Stimulated activated CD4-positive, alpha-beta T cell treated with anti-CD3 and anti-CD28 coated beads, Interleukin-4, amount 100 ng/mL, for 24 hours (primary cell): ENCODE measurements at places on chromosomes 16 and 17.

GRCh38 chr16:79269211-79269863 lies 331.2 kb downstream of the MAF start:
- peak; percentile 79 for DNase-seq

- DNase-seq: no peak
Measured at GRCh38 chr16:24116046-24116776, 139.9 kb upstream of the CACNG3 start.

- DNase-seq: no peak
Measured at GRCh38 chr16:62652441-62653120, 616.3 kb upstream of the CDH8 start.

DNA sequence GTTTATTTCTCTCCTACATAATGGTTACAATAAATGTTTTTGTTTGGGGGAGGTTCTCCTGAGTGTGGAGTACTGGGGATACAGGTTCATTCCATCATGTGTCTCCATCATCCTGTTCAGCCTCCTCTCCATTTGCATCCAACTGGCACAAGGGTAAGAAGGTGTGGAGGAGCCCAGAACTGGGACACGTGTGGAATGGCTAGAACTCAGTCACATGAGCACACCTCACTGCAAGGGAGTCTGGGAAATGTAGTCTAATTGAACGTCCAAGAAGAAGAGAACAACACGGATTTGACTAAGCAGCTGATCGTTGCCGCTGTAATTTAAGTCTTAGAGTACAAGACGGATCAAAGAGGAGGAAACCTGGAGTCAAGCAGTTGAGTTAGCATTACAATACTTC lies 6.1 kb downstream of the OR1A1 start:
- no peak for DNase-seq

GRCh38 chr17:1830288-1830687 lies 483 bp downstream of the RPA1 start:
- DNase-seq: peak; percentile 32

DNA sequence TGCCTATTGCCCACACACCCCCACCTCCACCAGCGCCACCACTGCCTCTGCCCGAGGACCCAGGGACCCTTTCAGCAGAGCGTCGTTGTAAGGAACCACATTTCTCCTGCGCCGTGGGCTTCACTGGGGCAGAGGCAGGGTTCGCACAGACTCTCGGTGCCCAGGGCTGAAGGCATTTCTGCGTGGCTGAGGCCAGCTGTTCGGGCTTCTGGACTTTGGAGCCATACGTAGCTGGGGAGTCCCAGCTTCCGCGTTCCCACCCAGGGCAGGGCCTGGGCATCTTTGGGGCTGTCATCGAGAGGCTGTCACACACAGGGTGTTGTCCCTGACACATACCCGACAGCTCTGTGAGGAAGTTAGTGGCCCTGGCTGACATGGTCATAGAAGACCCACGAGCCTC lies 16.0 kb upstream of the SMIM5 start:
- no peak for DNase-seq

DNA sequence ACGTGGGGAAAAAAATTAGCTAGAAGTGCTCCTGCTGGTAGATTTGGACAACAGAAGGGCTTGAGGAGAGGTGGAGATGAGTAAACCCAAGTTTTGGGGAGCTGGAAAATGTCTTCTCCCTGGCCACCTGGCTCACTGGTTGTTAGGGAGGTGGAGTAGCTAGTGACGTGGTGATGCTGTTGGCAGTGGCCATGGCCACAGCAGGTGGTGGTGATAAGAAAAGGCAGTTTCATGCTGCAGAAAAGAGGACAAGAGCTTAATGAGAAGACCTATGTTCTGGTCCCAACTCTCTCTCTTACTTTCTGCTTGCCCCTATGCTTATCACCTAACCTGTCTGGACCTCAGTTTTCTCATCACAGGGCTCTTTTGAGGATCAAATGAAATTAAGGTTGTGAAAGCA lies 223.5 kb upstream of the N4BP1 start:
- DNase-seq: no peak

DNA sequence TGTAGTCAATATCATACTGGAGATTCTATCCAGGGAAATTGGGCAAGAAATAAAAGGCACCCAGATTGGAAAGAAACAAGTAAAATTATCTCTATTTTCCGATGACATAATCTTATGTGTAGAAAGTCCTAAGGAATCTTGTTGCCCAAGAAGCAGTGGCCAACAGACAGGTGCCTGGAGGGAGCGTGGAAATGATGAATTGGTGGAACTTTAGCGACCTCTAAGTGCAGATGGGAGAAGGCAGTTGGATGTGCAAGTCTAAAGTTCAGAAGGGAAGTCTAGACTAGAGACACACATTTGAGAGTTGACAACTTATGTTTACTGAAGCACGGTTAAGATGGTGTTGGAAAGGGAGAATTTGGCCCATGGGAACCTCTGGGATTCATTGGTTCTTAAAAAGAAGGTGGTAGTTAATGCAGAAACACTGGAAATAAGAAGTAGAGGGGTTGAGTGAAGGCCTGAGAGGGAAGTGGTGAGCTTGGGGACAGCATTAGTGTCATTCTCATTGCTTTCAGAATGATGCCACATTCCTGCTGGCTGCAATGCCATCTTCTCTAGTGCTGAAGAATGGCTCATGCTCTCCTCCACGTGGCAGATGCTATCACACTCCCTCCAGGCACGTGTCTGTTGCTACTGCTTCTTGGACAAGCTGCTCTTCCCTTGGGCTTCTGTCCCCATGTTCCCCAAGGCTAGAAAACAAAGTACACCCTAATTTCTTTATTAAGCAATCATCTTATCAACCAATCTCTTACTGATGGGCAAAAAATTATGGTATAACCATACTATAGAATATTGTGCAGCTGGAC lies 24.0 kb downstream of the TAT start:
- DNase-seq: no peak

DNA sequence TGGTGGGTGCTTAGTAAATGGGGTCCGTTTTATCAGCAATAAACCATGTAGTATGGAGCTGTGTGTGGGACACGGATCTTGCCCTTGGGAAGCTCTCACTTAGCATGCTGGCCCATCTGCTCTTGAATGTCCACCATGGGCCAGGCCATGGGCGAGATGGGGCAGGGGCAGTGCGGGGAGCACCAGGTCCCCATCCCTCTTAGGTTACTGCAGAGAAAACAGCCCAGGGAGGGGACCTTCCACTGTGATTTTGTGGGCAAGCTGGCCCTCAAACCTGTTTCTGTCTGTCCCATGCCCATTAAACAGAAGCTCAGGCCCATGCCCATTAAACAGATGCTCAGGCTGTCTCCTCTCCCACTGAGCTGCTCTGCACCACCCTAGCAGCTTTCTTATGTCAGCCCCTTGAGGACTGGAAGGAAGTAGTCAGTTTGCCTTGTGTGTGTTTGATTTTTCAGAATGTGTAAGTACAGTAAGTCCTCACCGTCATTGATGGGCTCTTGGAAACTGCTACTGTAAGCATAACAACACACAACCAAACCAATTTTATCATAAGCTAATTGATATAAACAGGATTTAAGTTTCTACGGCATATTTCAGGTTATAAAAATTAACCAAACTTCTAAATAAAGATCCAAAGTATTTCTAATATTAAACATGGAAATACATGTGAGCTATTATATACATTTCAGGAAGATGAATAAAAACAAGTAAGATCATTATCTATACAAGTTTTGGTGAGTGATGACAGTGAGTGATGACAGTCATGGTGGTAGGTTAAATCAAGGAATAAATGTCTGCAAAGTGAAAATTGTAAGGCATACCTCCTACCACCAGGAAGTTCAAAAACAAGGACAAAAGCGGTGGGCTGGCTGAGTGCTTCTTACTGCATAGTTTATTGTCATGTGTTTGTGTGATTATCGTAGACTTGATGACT lies 11.5 kb downstream of the MPRIP start:
- DNase-seq: no peak

DNA sequence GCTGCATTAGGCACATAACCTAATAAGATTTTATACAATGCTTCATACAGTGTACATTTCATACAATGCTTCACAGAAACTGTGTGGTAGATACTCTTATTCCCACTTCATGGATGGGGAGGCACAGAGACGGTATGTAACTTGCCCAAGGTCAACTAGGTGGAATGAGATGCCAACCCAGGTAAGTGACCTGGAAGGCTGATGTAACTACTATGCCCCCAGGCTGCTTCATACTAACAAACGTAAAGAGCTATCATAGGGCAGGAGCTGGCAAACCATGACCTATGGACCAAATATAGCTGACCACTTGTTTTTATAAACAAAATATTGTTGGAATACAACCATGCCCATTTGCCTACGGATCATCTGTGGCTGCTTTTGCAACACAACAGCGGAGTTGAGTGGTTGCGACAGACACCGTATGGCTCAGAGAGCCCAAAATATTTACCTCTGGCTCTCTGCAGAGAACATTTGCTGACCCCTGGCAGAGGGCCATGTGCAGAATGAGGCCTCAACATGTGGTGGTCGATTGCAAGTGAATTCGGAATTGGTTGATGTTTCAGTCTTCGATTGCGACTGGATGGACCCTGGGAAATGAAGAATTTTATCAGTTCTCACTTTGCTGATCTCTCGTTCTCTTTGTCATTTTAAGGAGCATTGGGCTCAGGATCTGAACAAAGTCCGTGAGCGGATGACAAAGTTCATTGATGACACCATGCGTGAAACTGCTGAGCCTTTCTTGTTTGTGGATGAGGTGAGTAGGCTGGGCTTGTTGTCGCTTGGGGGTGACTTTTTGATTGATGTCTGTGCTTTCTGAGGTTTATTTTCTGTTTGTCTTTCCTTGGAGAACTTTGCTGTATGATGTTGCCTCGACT lies 109.7 kb downstream of the PLCG2 start:
- no peak for DNase-seq

- no peak for DNase-seq
Measured at GRCh38 chr16:14338236-14338635, 267.1 kb downstream of the MRTFB start.

DNA sequence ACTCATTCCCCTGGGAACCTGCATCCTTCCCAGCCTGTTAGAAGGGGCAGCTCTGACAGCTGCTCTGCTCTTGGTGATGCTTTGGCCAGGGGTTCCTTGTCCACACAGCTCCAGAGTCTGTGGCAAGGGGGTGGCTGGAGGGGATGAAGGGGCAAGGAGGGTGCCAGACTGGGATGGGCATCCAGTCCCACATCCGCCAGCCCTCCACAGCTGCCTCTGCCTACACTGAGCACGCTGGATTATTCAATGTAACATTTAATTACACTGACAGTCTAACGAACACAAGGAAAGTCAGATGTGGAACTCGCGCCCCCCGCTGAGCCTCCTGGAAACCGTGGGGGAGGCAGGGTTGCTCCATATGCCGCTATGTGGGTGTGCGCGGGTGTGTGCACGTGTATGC lies 101.1 kb downstream of the C16orf78 start:
- no peak for DNase-seq

GRCh38 chr17:45226576-45226975 lies 4.9 kb downstream of the FMNL1 start:
- no peak for DNase-seq

DNA sequence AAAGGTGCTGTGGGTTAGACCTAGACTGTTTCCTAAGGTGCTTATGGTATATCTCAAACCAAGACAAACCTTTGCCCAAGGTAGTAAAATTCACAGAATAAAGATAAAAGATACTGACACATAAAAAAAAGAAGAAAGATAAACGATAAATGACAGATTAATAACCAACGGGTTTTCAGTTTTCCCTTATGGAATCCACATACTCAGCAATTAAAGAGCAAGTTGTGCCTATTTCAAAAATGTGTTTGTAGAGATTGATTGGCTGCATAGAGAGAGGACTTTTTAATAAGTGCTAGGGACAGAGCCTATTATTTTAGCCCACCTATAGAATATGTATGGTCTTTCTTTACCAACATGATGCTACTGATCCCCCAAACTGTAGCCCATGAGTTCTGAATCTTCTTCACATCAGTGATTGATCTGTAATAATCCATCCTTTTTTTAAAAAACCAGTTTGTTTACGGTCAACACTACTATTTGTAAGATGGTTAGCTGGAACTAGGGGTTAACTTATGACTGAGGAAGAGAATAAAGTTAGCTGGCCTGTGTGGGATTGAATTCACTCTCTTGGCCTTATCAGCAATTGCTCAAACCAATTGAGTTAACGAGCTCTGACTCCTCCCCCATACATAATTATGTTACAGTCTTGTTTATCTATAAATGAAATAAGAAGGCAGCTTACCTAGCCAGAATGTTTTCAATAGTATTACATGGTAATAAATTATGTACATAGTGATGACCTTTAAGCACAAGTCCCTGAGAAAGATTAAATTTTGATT lies 53.8 kb downstream of the SNX11 start:
- DNase-seq: no peak

- DNase-seq: no peak
Measured at GRCh38 chr16:61382435-61382834, 653.8 kb downstream of the CDH8 start.

DNA sequence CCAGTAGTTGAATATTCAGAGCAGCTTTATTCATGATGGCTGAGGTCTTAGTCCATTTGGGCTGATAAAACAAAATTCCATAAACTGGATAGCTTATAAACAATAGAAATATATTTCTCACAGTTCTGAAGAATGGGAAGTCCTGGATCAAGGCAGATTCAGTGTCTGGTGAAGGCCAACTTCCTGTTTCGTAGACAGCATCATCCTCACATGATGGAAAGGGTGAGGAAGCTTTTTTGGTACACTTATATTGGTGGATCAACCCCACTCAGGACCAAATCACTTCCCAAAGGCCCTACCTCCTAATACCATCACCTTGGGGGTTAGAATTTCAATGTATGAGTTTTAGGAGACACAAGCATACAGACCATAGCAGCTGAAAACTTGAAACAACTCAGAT lies 224.2 kb downstream of the CYB561 start:
- DNase-seq: no peak

GRCh38 chr17:63134867-63135266 lies 168.8 kb downstream of the TANC2 start:
- DNase-seq: no peak

DNA sequence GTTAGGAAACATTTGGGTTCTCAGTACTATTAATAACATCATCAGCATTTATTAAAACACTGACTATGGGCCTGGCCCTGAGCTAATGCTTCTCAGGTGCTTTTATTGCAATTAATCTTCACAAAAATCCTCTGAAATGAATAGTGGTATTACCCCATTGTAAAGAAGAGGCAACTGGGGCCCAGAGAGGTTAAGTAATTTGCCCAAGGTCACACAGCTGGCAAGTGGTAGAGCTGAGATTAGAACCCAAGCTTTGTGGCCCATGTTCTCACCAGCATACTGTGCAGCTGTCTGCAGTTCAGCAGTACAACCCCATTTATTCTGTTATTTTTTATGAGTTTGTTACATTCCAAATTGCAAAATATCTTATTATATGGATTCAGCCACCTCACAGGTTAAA lies 82.3 kb downstream of the TBC1D16 start:
- DNase-seq: no peak

DNA sequence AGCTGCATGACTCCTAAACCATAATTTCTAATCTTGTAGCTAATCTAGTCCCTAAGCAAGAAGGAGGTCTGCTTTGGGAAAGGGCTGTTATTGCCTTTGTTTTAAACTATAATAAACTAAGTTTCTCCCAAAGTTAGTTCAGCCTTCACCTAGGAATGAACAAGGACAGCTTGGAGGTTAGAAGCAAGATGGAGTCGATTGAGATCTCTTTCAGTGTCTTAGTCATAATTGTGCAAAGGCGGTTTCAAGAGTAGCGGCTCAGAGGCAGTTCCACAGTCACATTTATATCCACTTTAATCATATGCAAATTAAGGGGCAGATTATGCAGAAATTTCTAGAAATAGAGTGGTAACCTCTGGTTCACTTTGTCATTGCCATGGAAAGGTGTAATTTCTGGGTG lies 17.4 kb downstream of the DRC7 start:
- no peak for DNase-seq

GRCh38 chr16:2206420-2206779 lies 1.1 kb downstream of the MLST8 start:
- no peak for DNase-seq
